H54 (cell line): ENCODE measurements at places on chromosomes 3 and 15.

GRCh38 chr3:50259432-50260026 is 9.4 kb upstream of the SEMA3B start:
- no peak for DNase-seq

- DNase-seq = no peak
These were observed 217.7 kb downstream of the MEIS2 start for GRCh38 chr15:36882487-36883131.

- no peak for DNase-seq
These were observed 28.7 kb downstream of the ZNF385D start for GRCh38 chr3:21722301-21722700.

DNA sequence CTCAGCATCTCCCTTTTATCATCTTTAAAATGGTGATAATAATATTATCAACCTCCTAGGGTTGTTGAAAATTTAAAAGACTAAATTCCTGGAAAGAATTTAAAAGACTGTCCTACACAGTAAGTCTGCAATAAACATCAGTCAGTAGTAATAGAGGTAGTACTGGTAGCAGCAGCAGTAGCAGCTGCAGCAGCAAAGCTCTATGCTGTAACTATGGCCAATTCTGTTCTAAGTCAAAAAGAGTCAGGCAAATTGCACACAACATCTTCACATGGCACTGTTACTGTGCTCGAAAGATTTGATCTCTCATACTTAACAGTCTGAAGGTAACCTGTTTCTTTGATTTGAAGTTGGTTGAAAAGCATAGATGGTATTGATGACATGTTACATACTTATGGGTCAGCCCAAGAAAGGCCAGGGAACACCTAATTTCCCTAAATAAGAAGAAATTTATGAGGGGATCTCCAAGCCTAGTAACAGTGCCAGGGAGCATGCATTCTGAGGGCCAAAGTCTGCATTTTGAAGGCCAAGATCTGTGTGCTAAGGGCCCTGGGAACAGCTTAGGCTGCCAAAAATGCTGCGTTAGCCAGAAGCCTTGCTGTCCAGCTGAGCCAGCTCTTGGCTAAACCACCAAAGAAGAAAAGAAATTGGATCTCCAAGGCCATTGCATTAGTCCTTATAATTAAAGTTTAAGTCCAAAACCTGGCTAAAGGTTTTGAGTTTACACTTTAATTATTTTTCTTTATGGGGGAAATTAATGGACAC is 68.2 kb downstream of the SIDT1 start:
- no peak for DNase-seq

DNA sequence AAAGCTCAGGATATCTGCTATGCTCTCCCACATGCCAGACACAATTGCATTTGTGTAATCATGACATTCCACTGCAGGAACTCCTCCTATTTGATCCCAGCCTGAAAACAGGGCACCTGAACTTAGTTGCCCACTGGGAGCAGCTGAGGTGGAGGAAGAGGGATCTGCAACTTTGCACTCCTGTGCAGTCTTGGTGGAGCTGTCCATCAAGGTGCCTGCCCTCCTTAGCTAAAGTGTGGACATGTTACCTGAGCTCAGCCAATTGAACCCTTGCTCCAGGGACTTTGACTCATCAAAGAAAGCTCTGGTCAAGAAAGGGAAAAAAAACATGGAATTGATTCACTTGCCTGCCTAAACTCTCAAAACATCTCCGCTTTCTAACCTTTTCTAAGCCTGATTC is 33.3 kb upstream of the TUBGCP5 start:
- no peak for DNase-seq

DNA sequence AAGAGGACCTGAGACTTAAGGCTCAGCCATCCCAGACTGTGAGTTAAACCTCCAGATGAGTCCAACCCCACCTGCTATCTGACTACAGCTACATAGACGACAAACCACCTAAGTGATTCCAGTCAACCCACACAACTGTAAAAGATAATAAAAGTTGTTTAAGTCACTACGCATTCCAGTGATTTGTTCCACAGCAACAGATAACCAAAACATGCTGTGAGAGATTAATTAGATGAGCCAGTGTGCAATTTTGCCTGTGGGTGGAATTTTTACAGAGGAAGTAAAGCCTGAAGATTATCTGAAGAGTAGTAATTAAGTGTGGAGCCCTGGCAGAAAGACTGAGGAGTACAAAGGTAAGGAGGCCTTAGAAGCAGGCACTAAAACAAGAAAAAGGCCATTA is 5.4 kb downstream of the BTBD1 start:
- no peak for DNase-seq

DNA sequence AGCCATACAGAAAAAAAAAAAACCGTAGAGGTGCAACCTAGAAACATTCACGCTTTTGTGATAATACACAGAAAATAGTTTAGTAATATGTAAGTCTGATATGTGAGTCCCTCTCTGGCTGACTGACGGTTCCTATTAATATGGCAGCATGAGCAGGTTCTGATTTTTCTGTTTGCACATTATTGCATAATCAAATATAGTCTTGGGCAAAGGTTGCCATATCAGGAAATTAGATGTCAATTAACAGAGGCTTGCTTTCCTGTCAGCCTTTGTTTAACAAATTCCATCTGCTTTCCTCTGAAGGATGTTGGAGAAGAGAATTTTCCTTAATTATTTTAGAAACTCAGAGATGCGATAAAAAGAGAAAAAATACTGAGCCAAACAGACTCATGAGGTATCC is 14.8 kb downstream of the GABRB3 start:
- no peak for DNase-seq

DNA sequence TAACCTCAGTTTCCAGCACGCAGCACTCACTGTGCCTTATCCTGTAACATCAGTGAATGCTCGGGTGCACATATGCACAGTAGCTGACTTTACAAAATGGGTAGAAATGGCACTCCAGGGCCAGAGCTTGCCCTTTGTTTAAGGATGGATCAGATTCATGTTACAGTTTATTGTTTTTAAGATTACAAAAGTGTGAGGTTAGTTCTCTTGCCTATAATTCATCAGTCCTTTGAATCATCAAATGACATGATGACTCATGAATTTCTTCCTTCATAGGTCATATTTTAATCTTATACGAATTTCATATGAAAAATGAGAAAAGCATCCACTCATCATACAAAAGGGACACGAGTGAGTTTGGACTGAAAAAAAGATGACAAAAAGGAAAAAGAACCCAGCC is 545.3 kb downstream of the GBE1 start:
- no peak for DNase-seq

DNA sequence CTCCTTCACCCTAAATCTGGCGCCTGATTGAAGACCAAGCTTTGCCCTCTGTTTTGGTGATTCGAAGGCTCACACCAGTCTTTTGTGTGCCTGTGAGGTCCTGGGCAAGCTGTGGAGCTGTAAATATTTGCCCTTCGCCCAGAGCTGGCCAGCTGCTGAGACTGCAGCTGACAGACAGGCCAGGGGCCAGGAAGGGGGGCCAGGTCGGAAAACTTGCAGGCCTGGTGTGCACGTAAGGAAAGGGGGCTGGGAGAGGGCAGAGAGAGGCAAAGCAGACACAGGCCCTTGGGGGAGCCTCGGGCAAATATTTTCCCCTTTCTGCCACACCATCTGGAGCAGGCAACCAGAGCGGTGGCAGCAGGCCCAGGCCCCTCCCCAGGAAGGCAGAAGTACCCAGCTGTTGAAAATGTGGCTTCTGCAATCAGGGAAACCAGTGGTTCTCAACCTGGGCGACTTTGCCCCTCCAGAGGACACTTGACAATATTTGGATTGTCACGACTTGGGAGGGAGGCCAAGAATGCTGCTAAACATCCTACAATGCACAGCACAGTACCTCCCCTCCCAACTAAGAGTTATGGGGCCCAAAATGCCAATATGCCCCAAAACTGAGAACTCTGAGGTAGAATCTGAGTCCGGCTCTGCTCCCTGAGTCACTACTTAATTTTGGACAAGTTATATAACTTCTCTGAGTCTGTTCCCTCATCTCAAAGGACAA is 2.5 kb downstream of the PDZRN3 start:
- DNase-seq = no peak

GRCh38 chr3:94778289-94778688 is 715.4 kb downstream of the NSUN3 start:
- no peak for DNase-seq

GRCh38 chr15:74050556-74051234 is 31.7 kb downstream of the GOLGA6A start:
- no peak for DNase-seq

DNA sequence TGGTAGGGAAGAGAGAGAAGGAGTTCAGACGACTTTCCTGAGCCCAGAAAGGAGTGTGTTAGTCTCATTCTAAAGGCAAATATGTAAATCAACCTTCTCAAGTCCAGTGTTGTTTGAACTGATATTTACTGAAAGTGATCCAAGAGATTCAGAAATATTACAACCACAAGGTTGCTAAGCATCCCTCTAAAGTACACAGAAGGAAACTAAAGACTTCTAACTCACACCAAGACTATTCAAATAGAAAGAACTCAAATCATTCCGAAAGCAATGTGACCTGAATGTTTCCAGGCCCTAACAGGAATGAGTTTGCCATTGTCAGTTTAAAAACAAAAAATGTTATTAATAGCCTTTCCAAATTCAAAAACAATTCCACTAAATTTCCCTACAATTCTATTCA is 56.9 kb upstream of the VGLL3 start:
- no peak for DNase-seq

- DNase-seq = no peak
These were observed 183.1 kb downstream of the FAM43A start for GRCh38 chr3:194868831-194869230.

- DNase-seq = no peak
These were observed 56.8 kb upstream of the PPP2R3A start for GRCh38 chr3:135908737-135909136.

- DNase-seq = no peak
These were observed 90.6 kb downstream of the SOX14 start for GRCh38 chr3:137854533-137855261.

DNA sequence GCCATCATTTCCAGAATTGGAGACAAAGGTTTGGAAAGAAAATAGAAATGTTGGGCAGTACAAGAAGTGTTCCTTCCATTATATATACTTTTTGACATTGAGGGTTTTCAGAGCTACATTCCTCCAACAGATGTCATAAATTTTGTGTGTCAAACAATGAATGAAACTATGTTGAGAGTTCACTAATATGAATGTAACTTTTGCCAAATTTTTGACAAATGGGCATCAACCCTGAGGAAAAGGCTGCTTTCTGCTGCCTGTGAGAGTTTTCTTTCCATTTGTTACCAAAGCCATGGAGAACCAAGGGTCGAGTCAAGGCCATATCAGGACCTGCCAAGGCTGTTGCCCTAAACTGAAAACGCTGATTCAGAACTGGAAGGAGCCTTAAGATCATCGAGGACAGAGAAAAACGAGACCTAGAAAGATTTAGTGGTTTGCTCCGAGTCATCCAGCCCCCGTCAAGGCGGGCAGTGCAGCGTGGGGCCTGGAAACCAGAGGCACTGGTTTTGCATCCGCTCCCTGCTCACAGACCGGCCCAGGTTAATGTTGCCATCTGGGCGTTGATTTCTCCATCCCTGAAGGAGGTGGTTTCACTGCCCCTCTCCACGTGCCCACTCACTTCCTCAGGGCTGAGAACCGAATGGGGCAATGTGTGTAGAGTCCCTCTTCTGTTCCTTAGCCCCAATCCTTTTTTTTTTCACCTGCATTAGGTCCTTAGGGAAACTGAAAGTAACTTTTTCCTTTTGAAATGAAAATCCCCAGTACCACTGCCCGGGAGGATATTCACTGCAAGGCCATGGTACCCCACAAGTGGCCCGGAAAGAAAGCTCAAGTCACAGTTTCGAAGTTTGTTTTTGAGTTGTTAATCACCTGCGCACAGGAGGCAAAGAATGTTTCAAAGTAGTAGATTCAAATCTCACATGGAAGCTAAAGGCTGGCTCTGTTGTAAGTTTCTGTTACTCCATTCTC is 32.8 kb downstream of the TPM1 start:
- no peak for DNase-seq

GRCh38 chr3:105458518-105459215 is 92.0 kb downstream of the ALCAM start:
- no peak for DNase-seq

DNA sequence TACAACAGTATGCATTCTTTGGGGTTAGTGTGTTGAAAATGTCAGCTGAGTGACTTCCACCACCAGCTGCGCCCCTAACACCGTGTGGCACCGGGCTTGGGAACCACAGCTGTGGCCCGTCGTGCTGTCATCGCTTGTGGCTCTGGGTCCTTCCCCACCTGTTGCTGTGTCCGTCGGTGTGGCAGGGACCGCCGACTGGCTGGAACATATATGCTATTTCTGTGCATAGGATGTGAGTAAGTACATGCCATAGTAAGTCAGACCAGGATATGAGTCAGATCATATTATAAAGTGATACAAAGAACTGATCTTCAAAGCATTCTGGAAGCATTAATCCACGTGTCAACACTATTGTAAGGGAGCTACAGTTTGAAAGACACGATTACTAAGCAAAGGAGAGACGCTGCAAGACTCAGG is 31.9 kb downstream of the EHD4 start:
- DNase-seq = no peak

DNA sequence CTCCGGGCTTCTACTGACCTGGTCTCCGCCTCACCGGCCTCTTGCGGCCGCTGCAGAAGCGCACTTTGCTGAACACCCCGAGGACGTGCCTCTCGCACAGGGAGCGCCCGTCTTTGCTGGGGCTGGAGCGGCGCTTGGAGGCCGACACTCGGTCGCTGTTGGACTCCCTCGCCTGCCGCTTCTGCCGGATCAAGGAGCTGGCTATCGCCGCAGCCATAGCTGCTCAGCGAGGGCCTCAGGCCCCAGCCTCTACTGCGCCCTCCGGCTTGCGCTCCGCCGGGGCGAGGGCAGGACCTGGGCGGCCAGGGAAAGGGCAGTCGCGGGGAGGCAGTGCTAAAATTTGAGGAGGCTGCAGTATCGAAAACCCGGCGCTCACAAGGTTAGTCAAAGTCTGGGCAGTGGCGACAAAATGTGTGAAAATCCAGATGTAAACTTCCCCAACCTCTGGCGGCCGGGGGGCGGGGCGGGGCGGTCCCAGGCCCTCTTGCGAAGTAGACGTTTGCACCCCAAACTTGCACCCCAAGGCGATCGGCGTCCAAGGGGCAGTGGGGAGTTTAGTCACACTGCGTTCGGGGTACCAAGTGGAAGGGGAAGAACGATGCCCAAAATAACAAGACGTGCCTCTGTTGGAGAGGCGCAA is 319.2 kb downstream of the FGF12 start:
- no peak for DNase-seq

DNA sequence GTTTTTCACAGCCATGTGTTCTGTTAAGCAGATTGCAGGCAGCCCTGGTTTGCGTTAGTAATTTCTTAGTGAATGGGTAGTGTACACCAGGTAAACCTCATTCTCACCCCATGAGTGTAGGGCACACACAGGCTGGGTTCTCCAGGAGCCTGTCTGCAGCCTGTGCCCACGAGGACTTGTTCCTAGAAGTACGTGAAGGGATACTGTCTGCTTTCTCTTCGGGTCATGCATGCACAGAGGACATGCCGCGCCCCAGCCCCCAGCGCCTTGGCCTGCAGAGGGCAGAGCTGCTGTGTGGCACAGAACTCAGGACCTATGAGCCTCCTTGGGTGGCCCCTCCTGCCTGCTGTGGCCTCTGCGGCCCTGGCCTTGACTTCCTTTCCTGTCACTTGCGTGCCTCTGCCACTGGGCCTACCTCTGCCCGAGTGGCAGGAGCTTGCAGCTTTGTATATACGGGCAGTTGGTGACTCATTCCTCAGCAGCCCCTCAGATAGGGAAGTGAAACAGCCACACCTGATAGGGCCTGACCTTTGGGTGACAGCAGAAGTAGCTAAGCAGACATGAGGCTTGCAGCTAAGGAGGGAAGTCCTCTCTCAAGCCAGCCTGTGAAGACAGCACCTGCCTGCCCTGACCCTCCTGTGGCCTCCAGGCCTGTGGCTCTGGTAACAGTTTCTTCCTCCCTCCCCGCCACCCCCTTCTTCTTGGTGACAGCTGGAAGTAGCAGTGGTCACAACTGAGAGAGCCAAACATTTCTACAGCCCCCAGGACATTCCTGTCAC is 19.5 kb downstream of the PPCDC start:
- DNase-seq = no peak
